ENCODE measurements at places on chromosomes 7 and 10. TPM values are rescaled to one million over a fixed set of nuclear protein-coding genes. Genes with fewer than 3 reads are reported as not detected.

DNA sequence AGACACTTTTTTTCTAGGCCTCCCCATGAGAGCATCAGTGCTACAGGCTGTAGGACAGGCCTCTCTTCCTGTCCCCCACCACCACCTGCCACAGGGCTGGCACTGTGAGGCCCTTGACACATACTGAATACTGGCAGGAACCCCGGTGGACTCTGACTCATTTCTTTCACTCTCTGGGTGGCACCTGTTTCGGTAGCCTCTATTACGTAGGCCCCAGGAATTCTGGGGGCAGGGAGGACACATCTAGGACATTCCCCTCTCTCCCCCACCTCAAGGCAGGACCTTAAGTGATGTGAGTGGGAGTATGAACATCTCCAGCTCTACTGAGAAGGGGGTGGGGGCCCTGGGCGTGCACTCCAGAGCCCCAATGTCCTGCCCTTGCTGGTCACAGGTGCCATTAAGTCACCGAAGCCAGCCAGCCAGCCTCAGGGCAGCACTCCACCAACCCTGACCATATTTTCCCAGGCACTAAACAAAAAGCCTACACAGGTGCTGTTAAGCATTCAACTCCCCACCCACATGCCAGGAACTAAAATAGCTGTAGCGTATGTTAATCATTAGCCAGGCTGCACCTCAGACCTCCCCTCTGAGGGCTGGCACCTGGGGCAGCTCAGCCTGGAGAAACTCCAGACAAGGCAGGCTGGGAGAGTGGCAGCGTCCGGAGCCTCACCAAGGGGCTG, 8.9 kb downstream of the ANXA11 start:
- DNase-seq = peak; percentile 39

GRCh38 chr10:102267748-102268147, 22.4 kb downstream of the GBF1 start:
- no peak for DNase-seq

DNA sequence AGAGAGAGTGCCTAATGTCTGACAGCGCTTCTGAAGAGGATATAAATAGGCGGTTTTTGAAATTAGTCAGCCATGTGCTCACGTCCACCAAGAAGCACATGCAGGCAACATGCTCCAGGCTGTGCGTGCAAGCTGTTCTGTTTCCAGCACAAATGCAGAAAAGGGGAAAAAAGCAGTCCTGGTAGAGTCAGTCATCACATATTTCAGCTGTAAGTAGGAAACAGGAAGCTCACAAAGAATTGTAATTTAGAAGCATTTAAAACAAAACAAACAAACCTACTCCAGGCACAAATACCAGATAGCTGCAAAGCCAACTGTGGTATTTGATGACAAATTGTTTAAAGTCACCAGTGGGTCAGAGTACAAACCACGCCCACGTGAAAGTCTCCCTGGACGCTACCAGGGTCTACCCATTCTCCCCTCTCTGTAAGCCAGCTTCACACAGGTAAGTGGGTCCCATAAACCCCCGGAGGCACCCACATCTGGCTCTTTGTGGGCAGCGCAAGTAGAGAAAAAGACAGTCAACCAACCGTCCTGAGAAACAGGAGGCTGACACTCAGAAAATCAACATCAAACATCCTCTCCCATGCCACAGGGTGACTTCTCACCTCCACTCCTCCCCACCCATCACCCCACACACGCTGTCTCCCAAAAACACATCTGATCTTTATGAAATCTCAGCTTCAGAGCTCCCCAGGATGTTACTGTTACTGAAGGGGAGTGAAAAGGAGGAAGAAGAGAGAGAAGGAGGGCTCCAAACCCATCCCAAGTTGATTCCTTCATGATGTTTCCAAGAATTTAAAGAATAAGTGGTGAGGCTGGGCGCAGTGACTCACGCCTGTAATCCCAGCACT, 186.4 kb downstream of the FAM107B start:
- peak; percentile 52 for DNase-seq

DNA sequence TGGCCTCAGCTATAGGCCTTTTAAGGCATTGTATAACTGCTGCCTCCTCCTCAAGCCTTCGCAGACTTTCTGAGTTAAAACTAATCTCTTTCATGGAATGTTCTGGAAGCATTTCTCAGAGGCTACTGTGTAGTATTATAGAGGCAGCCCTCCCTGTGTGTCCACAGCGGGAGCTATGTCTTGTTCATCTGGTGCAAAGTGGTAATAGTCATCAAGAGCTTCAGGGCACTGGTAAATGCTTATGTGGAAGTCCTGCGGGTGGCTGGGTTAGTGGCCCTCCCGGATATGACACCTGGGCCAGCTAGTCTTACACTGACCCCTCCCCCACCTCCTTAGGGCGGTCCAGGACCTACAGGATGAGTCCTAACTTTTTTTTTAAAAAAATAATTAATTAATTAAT, 2.2 kb upstream of the ABHD11 start:
- no peak for DNase-seq

- DNase-seq = peak; percentile 4
Measured at GRCh38 chr10:106705681-106706100, 458.8 kb downstream of the SORCS1 start.

DNA sequence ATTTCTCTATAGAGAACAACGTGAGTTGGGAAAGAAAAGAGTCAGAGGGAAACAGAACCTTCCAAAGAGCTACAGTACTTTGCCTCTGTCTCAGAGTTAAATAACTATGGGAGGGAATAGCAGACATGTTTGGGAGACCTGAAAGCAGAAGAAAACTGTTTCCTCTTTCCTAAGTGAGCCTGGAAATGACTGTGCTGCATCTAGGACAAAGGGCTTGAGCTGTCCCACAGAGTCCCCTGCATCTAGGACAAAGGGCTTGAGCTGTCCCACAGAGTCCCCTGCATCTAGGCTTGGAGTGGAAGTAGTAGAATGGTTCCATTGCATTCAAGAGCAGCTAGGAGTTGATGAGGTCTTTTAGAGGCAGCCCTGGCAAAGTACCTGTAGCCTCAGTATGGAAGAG, 149.7 kb downstream of the DKK1 start:
- DNase-seq = no peak

DNA sequence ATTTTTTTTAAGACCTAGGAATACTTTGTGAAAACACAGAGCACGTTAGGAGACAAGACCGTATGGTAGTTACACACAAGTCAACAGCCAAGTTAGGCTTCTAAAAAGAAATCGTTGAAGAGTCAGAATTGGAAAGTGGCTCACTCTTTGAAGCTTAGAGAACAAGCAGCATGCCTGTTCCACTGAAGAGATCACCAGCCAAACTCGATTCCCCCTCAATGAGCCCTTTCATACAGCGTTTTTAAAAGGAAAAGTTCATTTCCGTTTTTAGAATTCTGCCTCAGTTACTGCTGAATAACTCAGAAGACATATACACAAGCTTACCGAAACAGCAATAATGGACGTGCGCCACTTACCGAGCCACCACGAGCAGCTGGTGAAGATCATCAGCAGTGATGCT, 41.0 kb downstream of the MCMBP start:
- DNase-seq = no peak

DNA sequence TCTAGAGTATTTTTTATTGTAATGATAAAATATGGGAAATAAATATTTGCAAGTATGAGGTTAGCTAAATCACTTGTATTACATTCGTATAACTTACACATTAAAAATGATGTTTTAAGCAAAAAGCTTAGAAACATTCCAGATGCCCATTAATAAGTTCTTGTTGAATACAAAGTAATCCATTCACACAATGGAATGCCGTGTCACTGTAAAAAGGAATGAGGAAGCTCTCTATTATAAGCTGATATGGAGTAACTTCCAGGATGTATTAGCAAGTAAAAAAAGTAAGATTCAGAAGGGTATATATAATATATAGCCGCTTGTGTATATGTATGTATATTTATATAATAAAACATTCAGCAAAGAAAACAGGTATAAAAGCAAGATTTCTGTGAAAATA, 412.8 kb upstream of the MTPN start:
- no peak for DNase-seq

GRCh38 chr10:27100813-27101347, 586 bp upstream of the ANKRD26 start:
- peak; percentile 12 for DNase-seq

DNA sequence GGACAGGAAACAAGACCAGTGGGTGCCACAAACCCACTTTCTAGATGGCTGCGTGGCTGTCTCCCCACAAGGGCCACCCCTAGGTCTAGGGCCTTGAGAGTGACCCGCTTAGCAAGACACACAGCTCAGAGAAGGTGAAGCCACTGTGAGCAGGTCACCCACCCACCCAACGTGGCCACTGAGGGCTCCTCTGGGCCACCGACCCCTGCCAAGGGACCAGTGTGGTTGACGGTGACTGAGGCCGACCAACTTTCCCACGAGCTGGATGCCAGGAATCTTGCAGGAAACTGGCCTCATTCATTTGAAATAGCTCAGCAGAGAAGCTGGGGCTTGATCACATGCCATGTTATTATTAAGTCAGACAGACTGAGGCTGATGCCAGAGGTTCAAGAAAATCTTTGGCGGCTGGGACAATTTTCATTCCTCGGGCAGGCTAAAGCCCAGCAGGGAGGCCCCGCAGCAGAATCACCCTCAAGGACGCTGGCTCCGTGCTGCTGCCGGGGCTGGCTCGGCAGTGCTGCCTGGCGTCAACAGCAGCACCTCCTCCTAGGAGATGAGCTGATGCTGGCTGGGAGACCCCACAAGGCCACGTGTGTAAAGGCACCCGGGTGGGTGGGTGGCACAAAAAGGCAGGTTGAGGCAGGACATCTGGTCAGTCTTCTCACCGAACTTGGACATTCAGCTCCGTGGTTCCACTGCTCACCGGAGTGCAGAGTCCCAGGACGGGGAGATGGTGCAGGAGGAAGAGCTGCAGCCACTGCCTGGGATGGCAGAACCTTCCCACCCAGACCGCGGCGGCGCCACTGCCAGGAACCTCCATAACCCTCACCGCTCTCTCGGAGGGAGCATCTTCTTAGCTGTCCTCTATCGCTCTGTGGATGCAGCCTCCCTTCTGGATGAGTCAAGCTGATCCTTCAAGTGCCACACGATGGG, 57.8 kb downstream of the ZRANB1 start:
- DNase-seq = no peak

DNA sequence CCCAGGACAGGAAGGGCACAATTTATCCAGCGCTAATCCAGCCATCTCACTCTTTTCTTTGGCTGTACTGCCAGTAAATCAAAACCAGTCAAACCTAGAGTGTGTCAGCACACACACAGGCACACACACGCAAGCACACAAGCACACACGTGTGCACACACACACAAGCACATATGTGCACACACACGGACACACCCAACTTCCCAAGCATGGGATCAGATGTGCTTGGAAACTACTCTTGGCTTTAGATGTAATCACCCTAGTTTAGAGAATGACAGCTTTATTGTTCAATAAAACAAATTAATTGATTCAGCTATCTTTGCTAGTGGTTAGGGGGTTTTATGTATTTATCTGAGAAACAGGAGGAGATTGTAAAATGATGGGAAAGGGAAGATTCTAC, 615.0 kb upstream of the MKI67 start:
- no peak for DNase-seq

DNA sequence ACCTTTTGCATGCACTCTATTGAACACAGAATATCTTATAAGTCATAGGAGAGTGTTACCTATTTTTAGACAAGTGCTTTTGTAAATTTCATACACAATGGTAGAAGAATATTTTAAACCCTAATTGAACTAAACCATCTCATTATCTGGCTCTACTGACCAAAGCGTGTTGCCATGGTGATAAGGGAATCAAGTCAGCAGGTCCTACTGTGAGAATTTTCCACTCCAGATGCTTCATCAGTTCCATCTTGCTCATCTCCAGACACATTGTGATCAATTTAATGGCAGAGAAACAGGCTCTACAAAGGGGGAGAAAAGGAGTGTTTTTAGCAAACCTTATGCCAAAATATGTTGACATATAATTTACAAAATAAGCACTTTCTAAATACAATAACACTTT, 621.9 kb upstream of the GHITM start:
- no peak for DNase-seq

KAZALD1 gene
- 0.57 TPM for total RNA-seq

TET1 gene
- total RNA-seq = 0.73 TPM

FEZF1 gene
- not detected for total RNA-seq

NODAL gene
- total RNA-seq = not detected

ZNF783 gene
- 25.6 TPM for total RNA-seq

MASTL gene
- total RNA-seq = 33.2 TPM

SLC25A28 gene
- 53.3 TPM for total RNA-seq

CRTAC1 gene
- total RNA-seq = not detected

ZNF37A gene
- 30.3 TPM for total RNA-seq
